A673 (cell line): ENCODE measurements at places on chromosomes 2 and 18. TPM values are rescaled to one million over a fixed set of nuclear protein-coding genes. Genes with fewer than 3 reads are reported as not detected.

Gene FIGN
- total RNA-seq, result 0.22 and 0.24 TPM in 2 replicates

GRCh38 chr2:2026252-2026831, 282.0 kb upstream of the PXDN start:
- no peaks in the 10 kb centered on the region for H3K36me3 ChIP-seq
- DNase-seq, result peak; percentile 11
- H3K4me3 ChIP-seq, result no peak overlapping the region
- no peaks in the 10 kb centered on the region for H3K27me3 ChIP-seq
- H3K27ac ChIP-seq, result no peak overlapping the region

- no peaks in the 10 kb centered on the region for H3K4me1 ChIP-seq
- no peaks in the 10 kb centered on the region for H3K36me3 ChIP-seq
- no peak overlapping the region for H3K4me3 ChIP-seq
- no peak overlapping the region for H3K27ac ChIP-seq
- no peaks in the 10 kb centered on the region for H3K27me3 ChIP-seq
Observed at GRCh38 chr2:35989503-35989902, 366.1 kb upstream of the CRIM1 start.

- no peak overlapping the region for H3K4me3 ChIP-seq
- no peak overlapping the region for H3K27ac ChIP-seq
- H3K36me3 ChIP-seq, result no peaks in the 10 kb centered on the region
Observed at GRCh38 chr18:7755753-7756475, 188.8 kb downstream of the PTPRM start.

- H3K36me3 ChIP-seq, result no peaks in the 10 kb centered on the region
- no peaks in the 10 kb centered on the region for H3K27me3 ChIP-seq
- DNase-seq, result no peak
- no peak overlapping the region for H3K4me3 ChIP-seq
- H3K27ac ChIP-seq, result no peak overlapping the region
Observed at GRCh38 chr18:8286303-8286702, 322.9 kb upstream of the RAB12 start.

- peaks cover 78% of the 10 kb centered on the region for H3K36me3 ChIP-seq
- H3K4me1 ChIP-seq, result no peaks in the 10 kb centered on the region
- DNase-seq, result no peak
Observed at GRCh38 chr2:61510674-61511671, 27.2 kb downstream of the XPO1 start.

Gene SERPINB10
- not detected in 2 replicates for total RNA-seq

Gene GNLY
- not detected in 2 replicates for total RNA-seq

DNA sequence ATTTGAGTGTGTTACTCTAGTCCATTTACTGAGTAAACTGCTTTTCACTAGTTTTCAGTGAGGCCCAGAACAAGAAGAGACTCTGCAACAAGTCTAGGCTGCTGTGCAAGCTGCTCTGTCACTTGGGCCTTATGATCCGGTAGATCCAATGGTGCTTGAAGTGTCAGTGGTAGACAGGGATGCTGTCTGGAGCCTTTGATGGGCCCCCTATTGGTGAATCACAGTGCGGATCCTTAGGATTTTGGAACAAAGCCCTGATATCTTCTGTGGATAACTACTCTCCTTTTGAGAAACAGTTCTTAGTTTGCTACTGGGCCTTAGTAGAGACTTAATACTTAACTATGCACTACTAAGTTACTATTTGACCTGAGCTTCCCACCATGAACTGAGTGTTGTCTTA, 150.2 kb downstream of the TMEFF2 start:
- H3K36me3 ChIP-seq, result no peaks in the 10 kb centered on the region
- no peak for DNase-seq
- no peaks in the 10 kb centered on the region for H3K27me3 ChIP-seq

Gene XPO1
- 233 and 247 TPM in 2 replicates for total RNA-seq

GRCh38 chr2:5561006-5561405, 131.2 kb upstream of the SOX11 start:
- H3K27me3 ChIP-seq, result no peaks in the 10 kb centered on the region
- no peaks in the 10 kb centered on the region for H3K4me1 ChIP-seq
- H3K27ac ChIP-seq, result no peak overlapping the region

GRCh38 chr2:207254591-207255464, 89.1 kb upstream of the KLF7 start:
- no peaks in the 10 kb centered on the region for H3K36me3 ChIP-seq
- no peak overlapping the region for H3K27ac ChIP-seq
- DNase-seq, result peak; percentile 40
- peaks cover 49% of the 10 kb centered on the region for H3K4me1 ChIP-seq

Gene METTL21A
- 35.5 and 40.4 TPM in 2 replicates for total RNA-seq

DNA sequence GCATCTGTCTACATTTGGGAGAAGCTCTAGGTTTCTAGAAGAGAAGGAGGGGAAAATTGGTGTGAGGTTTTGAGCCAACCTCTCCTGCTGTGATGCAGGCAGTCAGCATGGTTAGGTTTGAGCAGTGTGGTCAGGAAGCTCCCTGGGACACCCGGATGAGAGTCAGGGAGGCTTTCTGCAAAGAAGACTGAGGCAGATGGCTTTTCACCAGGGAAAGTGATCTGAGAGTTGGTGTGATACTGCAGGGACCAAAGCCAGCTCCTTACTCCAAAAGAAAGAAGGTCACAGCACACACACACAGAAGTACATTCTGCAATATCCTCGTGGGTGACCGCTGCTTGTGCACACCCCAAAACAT, 75.8 kb upstream of the BCL11A start:
- no peak overlapping the region for H3K27ac ChIP-seq
- no peak overlapping the region for H3K4me3 ChIP-seq
- DNase-seq, result no peak

Gene IL37
- total RNA-seq, result not detected in 2 replicates

GRCh38 chr18:47838396-47838795, 92.1 kb downstream of the SMAD2 start:
- DNase-seq, result no peak
- H3K4me3 ChIP-seq, result no peak overlapping the region
- H3K27me3 ChIP-seq, result no peaks in the 10 kb centered on the region
- no peaks in the 10 kb centered on the region for H3K4me1 ChIP-seq
- H3K36me3 ChIP-seq, result peaks cover 16% of the 10 kb centered on the region
- H3K27ac ChIP-seq, result no peak overlapping the region

DNA sequence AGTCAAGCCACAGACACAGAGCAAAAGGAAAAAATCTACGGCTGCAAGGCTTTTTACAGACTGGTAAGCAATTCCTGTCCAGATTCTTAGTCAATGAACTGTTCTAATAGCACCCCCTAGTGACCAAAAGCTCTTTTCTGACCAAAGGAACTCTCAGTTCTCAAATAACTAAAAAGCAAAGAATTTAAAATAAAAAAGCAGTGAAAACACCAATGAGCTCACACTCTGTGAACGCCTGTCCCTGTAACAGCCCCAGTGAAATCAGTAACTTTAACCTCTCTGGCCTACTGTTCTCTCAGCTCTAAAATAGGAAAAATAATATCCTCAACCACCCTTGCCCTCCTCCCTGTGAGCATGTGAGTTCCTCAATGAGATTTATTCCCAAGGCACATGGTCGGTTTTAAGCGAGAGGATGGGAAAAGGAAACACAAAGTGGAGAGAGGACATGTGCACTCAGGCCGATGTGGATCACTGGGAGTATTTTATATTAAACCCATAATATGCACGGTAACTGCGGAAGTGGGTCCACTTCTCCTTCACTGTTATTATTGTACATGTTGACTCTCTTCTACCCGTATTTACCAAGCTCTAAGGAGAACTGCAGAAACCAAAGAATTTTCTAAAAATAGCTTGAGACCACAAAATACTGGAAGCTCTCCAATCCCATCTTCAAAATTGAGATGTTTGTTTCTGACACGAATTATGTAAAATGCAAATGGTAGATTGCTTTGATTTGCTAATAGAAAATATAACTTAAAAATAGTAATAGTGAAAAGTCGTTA, 128.5 kb downstream of the STK39 start:
- peak; percentile 83 for DNase-seq
- no peaks in the 10 kb centered on the region for H3K36me3 ChIP-seq
- H3K4me3 ChIP-seq, result no peak overlapping the region
- H3K27me3 ChIP-seq, result no peaks in the 10 kb centered on the region
- H3K4me1 ChIP-seq, result no peaks in the 10 kb centered on the region
- H3K27ac ChIP-seq, result no peak overlapping the region

Gene MOGAT1
- not detected in 2 replicates for total RNA-seq

Gene REG1B
- not detected in 2 replicates for total RNA-seq

DNA sequence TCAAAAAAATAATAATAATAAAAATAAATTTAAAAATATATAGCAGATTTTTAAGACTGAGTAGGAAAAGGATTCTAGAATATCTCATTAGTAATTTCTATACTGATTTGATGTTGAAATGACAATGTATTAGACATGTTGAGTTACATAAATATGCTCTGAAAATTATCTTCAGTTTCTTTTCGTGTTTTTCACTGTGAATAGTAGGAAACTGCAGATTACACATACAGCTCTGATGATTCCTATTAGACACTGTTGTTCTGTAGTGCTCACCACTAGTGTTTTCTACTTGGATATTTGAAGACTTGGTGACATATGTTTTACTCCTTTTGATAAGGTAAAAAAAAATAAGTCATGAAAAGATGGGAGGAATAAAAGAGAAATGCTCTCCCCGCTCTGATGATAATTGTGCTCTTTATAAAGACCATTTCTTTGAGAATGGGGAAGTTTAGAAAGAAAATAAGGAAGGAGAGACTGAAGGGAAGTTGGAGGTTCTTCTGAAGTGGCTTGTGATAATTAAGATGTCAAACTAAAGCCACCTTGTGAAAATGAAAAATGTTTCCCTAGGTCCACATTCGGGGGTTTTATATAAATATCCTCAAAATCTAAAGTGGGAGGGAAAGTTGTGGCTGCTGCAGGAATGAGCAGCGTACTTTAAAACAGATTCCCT, 52.9 kb downstream of the SLC9A2 start:
- no peaks in the 10 kb centered on the region for H3K4me1 ChIP-seq
- no peaks in the 10 kb centered on the region for H3K27me3 ChIP-seq
- no peaks in the 10 kb centered on the region for H3K36me3 ChIP-seq
- no peak for DNase-seq
- H3K27ac ChIP-seq, result no peak overlapping the region

Gene PLEK
- not detected in 2 replicates for total RNA-seq

Gene CD28
- not detected in 2 replicates for total RNA-seq

DNA sequence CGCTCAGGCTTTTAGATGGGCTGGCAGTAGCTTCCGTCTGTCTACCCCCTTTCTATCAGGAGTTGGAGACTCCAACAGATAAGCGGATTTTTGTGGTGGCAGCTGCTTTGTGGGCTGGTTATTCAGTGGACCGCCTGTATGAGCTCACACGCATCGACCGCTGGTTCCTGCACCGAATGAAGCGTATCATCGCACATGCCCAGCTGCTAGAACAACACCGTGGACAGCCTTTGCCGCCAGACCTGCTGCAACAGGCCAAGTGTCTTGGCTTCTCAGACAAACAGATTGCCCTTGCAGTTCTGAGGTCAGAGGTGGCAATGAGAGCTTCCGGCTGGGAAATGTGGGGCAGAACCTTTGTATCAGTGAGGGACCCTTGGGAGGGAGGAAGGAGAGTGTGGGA, 14.8 kb downstream of the CAD start:
- DNase-seq, result no peak
- no peak overlapping the region for H3K27ac ChIP-seq
- peaks cover 99% of the 10 kb centered on the region for H3K36me3 ChIP-seq
- no peaks in the 10 kb centered on the region for H3K4me1 ChIP-seq
- H3K4me3 ChIP-seq, result no peak overlapping the region

GRCh38 chr18:51241226-51241625, 43.7 kb upstream of the MEX3C start:
- no peak for DNase-seq
- H3K4me1 ChIP-seq, result peaks cover 7% of the 10 kb centered on the region
- H3K27ac ChIP-seq, result no peak overlapping the region

DNA sequence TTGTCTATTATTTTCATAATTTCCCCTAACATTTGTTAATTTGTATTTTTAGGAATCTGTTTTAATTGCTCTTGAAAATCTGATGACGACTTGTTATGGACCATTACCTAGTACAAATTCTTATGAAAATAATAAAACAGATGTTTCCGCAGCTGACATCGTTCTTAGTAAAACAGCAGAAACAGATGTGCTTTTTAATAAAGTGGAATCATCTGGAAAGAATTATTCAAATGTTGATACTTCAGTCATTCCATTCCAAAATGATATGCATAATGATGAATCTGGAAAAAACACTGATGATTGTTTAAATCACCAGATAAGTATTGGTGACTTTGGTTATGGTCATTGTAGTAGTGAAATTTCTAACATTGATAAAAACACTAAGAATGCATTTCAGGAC, 69.9 kb downstream of the PMS1 start:
- DNase-seq, result no peak
- H3K4me1 ChIP-seq, result no peaks in the 10 kb centered on the region
- no peak overlapping the region for H3K27ac ChIP-seq
- H3K27me3 ChIP-seq, result no peaks in the 10 kb centered on the region
- no peak overlapping the region for H3K4me3 ChIP-seq

GRCh38 chr2:135742325-135742757, 686 bp downstream of the UBXN4 start:
- DNase-seq, result peak; percentile 59
- peaks cover 17% of the 10 kb centered on the region for H3K4me1 ChIP-seq
- peak overlapping the region; percentile 96 for H3K27ac ChIP-seq
- H3K36me3 ChIP-seq, result peaks cover 14% of the 10 kb centered on the region
- H3K4me3 ChIP-seq, result peak overlapping the region; percentile 97

DNA sequence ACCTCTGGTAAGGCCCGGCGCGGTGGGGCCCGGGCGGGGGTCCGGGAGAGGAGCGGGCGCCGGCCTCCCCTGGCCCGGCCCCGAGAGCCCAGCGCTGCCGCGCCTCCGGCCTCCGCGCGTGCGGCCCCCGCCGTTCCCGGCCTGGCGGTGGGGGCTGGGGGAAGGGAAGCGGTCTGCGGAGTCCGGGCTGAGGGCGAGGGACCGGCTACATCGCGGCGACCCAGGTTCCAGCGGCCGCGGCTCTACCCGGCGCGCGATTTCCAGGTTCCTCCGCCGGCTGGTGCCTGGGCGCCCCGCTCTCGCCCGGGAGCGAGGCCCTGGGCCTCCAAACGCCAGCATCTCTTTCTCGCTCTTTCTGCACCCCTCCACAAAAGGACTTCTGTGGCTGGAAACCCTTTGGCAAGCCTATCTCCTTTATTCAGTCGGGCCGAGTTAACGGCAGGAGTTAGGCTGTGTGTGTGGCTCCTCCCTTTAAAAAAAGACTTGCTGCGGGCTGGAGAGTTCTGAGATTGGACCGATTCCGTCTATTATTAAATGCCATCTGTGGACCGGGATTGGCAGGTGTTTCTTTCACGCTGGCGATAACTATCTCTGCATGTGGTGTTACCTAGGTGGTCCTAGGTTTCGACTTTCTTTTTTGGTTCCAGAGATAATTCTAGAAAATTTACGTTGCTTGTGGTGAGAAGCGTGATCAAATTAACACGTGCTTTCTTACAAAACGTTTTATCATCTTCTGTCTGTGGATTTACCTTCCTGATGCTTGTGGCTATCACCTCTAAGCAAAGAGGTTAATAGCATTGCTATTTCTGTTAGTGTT, 592 bp downstream of the ME2 start:
- no peaks in the 10 kb centered on the region for H3K27me3 ChIP-seq
- peak overlapping the region; percentile 79 for H3K4me3 ChIP-seq
- DNase-seq, result peak; percentile 60
- H3K36me3 ChIP-seq, result no peaks in the 10 kb centered on the region
- H3K4me1 ChIP-seq, result peaks cover 7% of the 10 kb centered on the region

- H3K27me3 ChIP-seq, result no peaks in the 10 kb centered on the region
- H3K4me1 ChIP-seq, result peaks cover 30% of the 10 kb centered on the region
- no peak overlapping the region for H3K4me3 ChIP-seq
- no peak overlapping the region for H3K27ac ChIP-seq
- H3K36me3 ChIP-seq, result no peaks in the 10 kb centered on the region
Observed at GRCh38 chr2:143823876-143824275, 694.7 kb downstream of the ARHGAP15 start.

- no peaks in the 10 kb centered on the region for H3K27me3 ChIP-seq
- peaks cover 82% of the 10 kb centered on the region for H3K36me3 ChIP-seq
- no peak for DNase-seq
- no peak overlapping the region for H3K27ac ChIP-seq
Observed at GRCh38 chr2:197495433-197496134, 4.1 kb downstream of the HSPD1 start.
